ENCODE measurements at places on chromosomes 1 and 21.

DNA sequence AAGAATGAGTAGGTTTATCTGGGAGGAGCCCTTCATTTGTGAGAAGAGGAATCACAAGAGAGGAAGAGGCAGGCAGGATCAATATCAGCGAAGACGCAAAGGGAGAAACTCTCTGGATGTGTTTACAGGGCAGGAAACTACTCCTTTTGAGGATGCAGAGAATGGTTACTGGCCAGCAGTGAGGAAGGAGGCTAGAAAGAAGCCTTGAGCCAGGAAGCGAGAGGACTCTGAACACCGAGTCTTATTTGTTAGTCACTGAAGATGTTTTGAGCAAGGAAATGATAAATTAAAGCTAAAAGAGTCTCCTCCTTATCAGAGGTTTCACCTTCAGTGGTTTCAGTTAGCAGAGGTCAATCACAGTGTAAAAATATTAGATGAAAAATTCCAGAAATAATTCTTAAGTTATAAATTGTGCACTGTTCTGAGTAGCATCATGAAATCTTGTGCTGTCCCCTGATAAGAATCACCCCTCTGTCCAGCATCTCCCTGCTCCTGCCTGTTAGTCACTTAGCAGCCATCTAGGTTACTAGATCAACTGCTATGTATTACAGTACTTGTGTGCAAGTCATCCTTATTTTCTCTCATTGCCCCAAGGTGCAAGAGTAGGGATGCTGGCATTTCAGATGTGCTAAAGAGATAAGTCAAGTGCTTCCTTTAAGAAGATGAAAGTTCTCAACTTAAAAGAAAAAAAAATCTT is 43.5 kb downstream of the WLS start:
- DNase-seq, result no peak

GRCh38 chr21:42221581-42222345 is 2.8 kb downstream of the ABCG1 start:
- no peak for DNase-seq

GRCh38 chr21:44521928-44522752 is 17.9 kb downstream of the KRTAP10-1 start:
- no peak for DNase-seq

- no peak for DNase-seq
Measured at GRCh38 chr1:20586953-20587660, 1.8 kb upstream of the CDA start.

DNA sequence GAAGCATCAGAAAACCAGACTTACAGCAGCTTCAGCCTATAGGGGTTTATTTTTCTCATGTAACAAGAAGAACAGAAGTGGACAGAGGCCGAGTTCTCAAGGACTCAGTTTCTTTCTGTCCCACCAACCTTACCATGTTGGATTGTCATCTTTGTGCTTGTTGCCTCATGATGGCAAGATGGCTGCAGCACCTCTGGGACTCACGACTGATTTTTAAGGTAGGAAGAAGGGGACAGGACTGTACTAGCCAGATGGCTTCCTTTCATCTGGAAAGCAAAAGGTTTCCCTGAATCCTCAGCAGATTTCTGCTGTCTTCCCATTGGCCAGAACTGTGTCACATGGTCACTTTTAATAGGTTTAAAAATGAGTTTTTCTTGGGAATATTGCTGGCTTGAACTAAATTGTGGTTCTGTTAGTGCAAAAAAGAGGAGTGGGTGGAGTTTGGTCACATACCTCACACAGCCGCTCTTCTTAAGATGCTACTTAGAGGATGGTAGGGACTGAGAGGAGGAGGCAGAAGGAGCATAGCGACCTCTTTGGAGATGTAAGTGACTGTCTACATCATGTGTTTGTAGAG is 48.1 kb upstream of the ENAH start:
- no peak for DNase-seq

DNA sequence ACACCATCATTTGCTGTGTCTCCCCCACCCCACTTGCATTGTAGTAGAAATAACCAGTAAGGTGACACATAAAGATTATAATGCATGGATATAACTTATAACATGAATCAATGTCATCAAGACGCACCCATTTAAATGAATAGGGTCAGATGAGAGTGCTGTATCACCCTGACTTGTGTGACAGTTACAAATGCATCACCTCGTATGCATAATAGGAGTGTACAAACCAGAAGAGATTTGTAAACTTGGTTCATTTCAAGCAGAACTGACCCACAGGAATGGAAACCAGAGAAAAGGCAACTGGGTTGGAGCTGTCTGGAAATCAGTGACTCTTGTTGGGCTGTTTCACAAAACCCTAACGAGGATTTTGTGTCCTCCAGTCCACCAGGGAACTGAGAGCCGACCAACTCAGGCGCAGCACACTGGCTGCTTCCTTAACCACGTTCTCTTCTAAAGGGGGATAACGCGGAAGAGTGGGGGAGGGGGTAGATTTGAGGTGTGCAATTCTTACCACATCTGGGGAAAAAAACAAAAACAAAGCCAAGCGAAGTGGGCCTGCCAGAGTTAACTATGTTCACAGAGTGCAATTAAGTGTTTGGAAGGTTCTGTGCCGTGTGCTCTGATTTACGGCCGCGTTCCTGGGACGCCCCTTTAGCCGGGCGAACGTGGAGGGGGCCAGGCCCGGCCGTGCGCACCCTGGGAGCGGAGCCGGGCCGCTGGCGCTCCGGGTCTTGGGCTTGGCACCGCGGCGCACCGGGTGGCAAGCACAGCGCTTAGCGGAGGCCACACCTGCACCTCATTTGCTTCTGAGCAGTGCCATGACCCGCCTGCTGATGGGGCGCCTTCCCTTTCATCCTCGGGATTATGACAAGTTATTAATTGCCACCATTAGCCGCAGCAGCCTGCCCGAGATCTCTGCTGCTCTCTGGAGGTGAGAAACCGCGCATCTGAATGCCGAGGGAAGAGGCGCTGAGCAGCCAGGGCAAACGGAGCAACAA is 248.8 kb upstream of the FOXD3 start:
- DNase-seq, result no peak

DNA sequence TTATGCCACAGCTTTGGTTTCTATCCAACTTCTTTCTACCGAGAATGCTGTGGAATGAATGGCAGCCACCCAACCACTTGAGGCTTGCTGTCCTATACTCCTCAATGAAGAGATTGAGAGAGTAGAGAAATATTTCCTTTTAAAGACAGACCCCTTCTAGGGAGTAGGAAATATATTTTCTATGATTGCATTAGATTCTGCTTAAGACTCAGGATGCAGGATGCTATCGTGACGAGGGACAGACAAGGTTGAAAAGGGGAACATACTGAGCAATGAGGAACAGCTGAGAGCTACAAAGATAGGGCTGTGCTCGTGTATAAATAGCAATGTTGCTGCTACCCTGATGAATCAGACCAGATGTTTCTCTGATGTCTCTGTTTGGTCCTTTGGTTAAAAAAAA is 7.1 kb upstream of the RASAL2 start:
- DNase-seq, result no peak

- DNase-seq, result no peak
Measured at GRCh38 chr1:155254714-155255242, 505 bp downstream of the ENTREP3 start.

- DNase-seq, result no peak
Measured at GRCh38 chr1:39081271-39082009, 55.3 kb downstream of the NDUFS5 start.

GRCh38 chr1:155086128-155086741 is 7.6 kb downstream of the EFNA3 start:
- DNase-seq, result peak; percentile 83

DNA sequence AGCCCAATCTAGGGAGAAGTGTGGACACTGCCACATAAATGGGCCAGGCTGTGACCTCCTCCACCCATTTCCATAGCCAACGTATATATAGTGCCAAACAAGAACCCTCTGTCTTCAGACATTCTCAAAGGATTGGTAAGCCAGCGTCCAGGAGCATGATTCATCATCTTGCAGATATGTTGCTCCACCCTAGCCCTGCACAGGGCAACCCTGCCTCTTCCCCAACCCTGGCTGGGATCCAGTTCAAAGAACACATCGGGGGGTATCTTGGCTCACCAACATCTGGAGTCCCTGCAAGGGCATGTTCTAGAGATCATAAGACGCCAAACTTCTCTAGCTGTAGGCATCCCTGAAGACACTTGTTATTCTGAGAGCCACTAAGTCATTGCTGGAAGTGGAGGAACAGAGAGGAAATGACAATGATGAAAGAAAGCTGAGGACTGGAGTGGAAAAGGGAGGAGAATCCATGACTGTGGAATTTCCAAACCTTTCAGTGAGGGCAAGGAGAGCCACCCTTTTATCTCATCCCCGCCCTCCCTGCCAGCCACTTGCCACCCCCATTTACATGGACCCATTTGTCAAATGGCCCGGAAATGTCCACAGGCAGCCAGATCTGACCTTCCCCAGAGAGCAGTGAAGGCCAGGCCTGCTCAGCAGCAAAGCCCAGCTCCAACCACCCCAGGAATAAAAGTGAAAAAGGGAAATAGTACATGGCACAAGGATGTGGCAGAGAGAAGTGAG is 144.1 kb upstream of the CTTNBP2NL start:
- DNase-seq, result no peak
